Stimulated activated CD4-positive, alpha-beta T cell treated with anti-CD3 and anti-CD28 coated beads, Interleukin-15, amount 100 ng/mL, for 1 hour (primary cell): ENCODE measurements at places on chromosomes 6 and 20.

DNA sequence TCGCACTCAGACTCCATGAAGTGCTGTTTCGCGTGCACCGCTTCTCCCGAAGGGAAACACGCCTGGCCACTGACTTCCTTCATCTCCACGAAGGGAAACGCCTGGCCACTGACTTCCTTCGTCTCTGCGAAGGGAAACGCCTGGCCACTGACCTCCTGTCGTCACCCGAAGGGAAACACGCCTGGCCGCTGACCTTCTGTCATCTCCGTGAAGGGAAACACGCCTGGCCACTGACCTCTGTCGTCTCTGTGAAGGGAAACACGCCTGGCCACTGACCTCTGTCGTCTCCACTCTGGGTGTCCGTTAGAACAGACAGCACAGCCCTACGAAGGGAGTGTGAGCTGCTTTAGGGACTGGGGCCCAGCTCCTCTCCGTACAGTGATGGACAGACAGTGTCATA, 17.1 kb upstream of the ADRM1 start:
- no peak for DNase-seq

DNA sequence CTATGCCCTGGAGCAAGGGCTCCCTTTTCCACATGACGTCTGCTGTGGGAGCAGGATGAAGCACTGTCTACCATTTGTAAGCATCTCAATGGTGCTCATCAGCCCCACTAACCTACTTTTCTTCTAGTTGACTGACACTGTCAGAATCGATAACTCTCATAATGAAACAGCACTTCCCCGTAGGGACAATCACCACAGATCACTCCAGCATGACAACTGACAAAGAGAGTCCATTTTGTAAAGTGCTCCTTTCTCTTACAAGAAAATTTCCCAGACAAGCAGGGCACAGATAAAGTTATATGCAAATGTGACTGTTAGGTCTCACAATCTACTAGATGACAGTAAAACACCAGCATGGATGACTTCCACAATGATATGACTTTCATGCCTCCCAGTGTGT, 46.4 kb downstream of the HEBP2 start:
- no peak for DNase-seq

DNA sequence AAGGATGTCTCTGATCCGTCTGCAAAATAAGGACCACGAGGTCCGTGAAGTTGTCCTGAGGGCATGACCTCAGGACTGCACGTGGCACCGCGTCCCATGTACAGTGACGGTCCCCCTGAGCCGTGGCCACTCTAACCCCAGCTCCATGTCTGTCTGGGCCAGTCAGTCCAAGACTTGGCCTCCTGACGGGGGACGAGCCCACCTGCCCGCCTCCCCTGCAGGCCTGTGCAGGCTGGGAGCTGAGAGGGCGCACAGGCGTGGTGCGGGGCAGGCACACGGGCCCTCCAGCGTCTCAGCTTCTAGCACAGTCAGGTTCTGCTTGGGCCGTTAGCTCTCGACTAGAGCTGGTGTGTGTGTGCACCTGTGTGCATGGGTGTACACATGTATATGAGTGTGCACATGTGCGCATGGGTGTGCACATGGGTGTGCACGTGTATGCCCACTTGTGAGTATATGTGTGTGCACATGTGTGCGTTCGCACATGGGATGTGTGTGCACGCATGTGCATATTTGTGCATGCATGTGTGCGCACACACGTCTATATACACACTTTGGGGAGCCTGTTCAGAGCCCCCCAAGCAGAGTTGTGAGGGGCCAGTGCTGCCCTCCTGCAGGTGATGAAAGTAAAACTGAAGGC, 307.0 kb downstream of the TAF4 start:
- DNase-seq, result no peak

DNA sequence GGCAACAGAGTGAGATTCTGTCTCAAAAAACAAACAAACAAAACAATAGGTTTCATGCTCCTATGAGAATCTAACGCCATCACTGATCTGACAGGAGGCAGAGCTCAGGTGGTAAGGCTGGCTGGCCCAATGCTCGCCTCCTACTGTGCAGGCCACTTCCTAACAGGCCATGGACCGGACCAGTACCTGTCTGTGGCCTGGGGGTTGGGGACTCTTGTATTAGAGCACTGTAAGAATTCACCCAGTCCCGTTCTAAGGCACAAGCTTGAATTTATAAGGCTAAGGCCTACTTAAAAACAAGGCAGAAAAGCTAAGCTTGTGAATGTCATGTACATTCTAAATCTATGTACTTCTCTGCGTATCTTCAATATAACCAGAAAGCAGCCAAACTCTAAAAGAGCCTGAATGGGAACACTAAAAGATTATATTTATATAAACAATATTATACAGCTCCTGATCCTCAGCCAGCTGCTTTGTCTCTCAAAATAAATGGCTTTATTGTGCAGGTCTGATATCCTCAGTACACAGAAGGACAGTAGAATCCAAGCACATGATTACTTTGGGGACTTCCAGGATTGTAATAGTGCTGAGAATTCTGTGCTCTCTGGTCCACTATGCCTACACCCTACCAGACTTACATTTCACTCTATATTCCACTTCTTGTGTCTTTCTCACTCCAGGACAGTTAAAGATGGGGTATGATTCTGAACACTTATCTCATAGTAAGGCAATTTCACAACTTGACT, 64.5 kb upstream of the DST start:
- no peak for DNase-seq

DNA sequence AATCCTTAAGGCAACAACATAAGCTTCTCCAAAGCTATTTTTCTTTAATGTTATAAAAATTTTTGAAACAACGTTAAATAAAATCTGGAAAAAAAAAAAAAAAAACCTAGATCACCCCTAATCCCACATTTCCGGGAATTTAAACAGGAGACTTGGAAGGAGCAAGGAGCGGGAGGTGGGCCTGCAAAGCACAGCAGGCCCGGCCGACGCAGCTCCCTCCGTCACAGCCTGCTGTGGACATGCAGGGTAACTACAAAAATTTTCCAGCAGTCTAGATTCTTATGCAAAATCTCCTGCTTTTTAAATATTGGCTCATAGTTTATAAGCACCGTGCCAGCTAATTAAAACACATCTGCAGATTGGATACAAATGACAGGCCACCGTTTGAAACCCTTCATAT, 23.5 kb downstream of the FOXF2 start:
- DNase-seq, result no peak

- no peak for DNase-seq
These were observed 9.8 kb downstream of the LYRM4 start for GRCh38 chr6:5250911-5251310.

DNA sequence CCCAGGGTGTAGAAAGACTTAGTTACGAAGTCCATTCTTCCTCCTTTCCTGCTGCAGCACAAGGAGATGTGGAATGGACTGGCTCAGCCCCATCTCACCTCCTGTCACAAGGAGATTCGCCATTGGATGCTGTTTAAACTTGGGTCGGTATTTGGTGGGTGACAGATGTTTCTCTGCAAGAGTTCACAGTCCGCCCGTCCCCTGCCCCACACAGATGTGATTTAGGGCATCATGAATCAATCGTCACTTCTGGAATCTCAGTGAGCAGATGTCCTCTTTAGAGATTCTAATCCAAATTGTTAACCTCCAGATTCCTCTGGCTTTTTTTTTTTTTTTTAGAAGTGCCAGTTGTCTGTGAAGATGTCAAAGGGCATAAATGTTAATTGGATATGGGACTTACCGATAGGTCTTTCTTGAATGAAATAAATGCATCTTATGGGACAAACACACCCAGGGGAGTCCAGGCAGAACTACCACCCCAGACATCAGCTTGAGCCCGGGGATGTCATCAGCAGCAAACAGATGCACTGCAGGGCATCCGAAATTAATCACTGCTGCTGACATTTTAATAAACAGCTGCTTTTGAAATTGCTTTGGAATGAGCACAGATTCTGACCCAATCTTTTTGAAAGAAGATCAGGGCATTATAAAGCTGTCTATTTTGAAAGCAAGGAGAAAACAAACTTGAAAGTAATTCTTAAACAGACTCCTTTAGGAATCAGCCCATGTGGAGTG, 117.6 kb upstream of the CDH4 start:
- DNase-seq, result no peak

- no peak for DNase-seq
These were observed 70.3 kb downstream of the TMEM244 start for GRCh38 chr6:129790785-129791184.

GRCh38 chr20:53921443-53921973, 148.9 kb downstream of the BCAS1 start:
- no peak for DNase-seq

GRCh38 chr6:169626649-169627048, 75.2 kb downstream of the WDR27 start:
- no peak for DNase-seq

DNA sequence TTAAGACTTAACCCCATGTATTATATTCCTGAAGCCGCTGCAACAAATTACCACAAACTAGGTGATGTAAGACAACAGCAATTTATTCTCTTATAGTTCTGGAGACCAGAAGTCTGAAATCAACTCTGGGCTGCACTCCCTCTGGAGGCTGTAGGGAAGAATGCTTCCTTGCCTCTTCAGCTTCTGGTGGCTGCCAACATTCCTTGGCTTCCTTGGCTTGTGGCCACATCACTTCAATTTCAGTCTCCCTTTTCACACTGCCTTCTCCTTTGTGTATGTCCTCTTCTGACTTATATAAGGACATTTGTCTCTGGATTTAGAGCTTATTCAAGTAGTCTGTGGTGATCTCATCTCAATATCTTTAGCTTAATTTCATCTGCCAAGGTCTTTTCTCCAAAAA, 141.6 kb downstream of the DHX35 start:
- no peak for DNase-seq

- no peak for DNase-seq
These were observed 197.3 kb downstream of the PREX1 start for GRCh38 chr20:48630342-48631075.

DNA sequence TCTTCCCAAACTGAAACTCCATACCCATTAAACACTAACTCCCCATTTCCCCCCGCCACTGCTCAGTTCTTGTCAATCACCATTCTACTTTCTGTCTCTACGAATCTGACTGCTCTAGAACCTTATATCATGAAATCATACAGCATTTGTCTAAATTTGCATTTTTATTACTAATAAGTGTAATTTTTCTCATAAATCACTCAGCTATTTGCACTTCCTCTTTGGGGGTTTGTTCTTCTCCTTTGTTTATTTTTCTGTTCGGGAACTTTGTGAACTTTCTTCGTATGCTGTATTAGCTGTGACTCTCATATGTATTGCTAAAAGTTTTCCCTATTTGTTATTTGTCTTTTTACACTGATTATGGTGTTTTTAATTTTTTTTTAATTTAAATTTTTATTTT, 152.2 kb downstream of the SLC16A10 start:
- DNase-seq, result no peak

- DNase-seq, result no peak
These were observed 8.5 kb upstream of the SPAG4 start for GRCh38 chr20:35607003-35607735.

- no peak for DNase-seq
These were observed 334.8 kb downstream of the UTRN start for GRCh38 chr6:144619966-144620365.

GRCh38 chr6:135030056-135030473, 24.6 kb downstream of the HBS1L start:
- no peak for DNase-seq

- DNase-seq, result no peak
These were observed 3.0 kb downstream of the PPP1R14C start for GRCh38 chr6:150145830-150146229.

DNA sequence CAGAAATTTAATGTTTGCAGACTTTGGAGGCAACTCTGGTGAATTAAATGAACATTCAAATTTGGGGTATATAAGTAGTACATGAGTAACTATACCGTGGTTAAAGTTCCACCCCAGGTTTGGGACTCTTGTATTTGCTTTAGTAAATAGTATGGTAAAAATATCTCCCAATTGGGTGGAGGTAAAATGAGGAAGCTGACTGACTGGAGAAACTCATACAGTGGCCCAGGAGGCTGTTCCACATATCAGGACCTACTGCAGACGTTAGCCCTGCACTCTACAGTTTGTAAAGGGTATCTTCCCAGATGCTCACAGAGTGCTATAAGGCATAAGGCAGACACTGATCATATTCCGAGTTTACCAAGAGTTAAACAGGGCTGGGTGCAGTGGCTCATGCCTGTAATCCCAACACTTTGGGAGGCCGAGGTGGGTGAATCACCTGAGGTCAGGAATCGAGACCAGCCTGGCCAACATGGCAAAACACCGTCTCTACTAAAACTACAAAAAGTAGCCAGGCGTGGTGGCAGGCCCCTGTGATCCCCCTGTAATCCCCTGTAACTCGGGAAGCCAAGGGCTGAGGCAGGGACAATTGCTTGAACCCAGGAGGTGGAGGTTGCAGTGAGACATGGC, 53.7 kb downstream of the CPXM1 start:
- DNase-seq, result no peak

DNA sequence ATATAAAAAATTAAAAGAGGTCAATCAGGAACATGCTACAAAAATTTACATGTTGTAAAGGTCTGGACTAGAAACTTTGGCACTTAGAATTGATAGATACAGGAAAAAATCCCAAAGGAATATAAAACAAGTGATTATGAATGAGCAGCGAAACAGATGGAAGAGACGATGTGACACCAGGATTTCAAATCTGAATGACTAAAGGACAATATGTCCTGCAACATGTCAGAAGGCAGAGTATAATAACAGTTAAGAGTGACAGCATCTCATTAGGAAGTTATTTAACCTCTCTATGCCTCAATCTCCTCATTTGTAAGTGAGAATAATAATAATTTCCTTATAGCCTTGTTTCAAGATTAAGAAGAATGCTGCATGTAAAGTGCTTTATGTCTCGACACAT, 50.3 kb downstream of the FRK start:
- DNase-seq, result no peak

GRCh38 chr20:48585061-48585870, 242.5 kb downstream of the PREX1 start:
- DNase-seq, result no peak
